Activated T-cell treated with anti-CD3 and anti-CD28 coated beads for 1 hour (primary cell): ENCODE measurements at places on chromosomes 7 and 10.

DNA sequence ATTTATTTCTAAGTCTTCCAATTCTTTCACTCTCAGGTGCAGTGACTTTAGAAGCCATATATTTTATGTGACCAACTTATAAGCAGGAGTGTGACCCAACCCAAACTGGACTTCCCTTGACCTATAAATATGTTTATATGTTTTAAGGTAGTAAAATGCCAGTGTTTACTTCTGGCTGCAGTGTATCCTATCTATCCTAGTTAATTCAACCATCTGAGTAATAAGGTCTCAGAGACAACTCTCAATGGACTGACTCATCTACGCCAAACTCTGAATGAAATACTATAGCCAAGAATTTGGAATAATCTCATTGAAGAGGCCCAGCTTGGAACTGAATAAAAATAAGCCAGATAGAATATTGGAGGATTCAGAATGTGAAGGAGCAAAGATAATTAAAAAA lies 544.5 kb upstream of the SORCS1 start:
- DNase-seq: no peak

DNA sequence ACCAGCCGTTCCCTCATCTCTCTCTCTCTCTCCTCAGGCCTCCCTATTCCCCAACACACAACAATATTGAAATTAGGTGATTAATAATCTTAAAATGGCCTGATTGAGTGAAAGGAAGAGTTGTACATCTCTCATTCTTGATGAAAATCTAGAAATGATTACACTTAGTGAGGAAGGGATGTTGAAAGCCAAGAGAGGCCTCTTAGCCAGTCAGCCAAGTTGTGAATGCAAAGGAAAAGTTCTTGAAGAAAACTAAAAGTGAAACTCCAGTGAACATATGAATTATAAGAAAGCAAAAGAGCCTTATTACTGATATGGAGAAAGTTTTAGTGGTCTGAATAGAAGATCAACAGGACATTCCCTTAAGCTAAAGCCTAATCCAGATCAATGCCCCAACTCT lies 695.1 kb downstream of the GRID1 start:
- no peak for DNase-seq

DNA sequence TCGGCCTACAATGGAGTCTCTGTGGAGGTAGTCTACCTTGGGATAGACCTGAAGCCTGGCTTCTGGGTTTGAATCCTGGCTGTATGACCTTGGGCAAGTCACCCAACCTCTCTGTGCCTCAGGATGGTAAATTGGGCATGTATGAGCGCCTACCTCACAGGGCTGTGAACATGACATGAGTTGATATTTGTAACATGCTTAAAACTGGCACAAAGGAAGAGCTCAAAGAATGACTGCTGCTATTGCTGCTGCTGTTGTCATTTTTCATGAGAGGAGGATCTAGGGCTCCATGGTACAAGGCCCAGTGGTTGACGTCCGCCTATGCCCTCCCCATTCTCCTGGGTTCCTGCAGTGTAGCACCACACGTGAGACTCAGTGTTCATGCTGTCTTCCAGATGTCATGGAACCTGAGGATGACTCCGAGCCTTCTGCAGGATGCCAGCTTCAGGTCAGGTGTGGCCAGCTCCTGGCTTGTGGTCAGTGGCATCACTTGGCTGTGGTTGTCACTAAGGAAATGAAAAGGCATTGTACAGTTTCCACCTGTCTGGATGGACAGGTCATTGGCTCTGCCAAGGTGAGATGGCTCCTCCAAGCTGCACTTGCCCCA lies 95.0 kb downstream of the WDFY4 start:
- DNase-seq: no peak

GRCh38 chr7:29102558-29103151 lies 43.7 kb downstream of the CPVL start:
- no peak for DNase-seq

- no peak for DNase-seq
Measured at GRCh38 chr7:66281678-66282590, 76.8 kb downstream of the TPST1 start.
